ENCODE measurements at places on chromosomes 3 and 15.

- DNase-seq, result no peak
These were observed 10.3 kb upstream of the GPR160 start for GRCh38 chr3:170027233-170028102.

GRCh38 chr3:140499114-140499757 is 178.6 kb upstream of the TRIM42 start:
- no peak for DNase-seq

GRCh38 chr15:41795996-41796856 is 21.9 kb downstream of the MAPKBP1 start:
- DNase-seq, result no peak

- DNase-seq, result no peak
These were observed 634.1 kb downstream of the RBMS3 start for GRCh38 chr3:29914861-29915524.

- no peak for DNase-seq
These were observed 38.4 kb upstream of the PPP2R3A start for GRCh38 chr3:135927155-135927554.

GRCh38 chr3:46957092-46957820 is 19.3 kb downstream of the CCDC12 start:
- DNase-seq, result no peak

DNA sequence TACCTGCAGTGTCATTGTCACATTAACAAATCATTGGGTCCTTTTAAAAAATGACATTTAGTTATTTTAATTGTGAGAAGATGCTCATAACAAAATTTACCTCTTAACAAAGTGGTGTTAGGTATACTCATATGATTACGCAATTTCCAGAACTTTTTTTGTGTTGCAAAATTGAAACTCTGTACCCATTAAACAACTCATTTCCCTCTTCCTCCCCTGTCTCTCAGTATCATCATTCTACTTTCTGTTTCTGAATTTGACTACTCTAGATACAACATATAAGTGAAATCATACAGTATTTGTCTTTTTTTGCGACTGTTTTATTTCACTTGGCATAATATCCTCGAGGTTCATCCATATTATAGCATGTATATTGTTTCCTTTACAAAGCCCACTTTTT is 58.7 kb upstream of the CHST2 start:
- no peak for DNase-seq

- DNase-seq, result no peak
These were observed 109.7 kb downstream of the POLQ start for GRCh38 chr3:121436074-121436473.

- DNase-seq, result no peak
These were observed 15.7 kb upstream of the ESYT3 start for GRCh38 chr3:138418601-138419206.

DNA sequence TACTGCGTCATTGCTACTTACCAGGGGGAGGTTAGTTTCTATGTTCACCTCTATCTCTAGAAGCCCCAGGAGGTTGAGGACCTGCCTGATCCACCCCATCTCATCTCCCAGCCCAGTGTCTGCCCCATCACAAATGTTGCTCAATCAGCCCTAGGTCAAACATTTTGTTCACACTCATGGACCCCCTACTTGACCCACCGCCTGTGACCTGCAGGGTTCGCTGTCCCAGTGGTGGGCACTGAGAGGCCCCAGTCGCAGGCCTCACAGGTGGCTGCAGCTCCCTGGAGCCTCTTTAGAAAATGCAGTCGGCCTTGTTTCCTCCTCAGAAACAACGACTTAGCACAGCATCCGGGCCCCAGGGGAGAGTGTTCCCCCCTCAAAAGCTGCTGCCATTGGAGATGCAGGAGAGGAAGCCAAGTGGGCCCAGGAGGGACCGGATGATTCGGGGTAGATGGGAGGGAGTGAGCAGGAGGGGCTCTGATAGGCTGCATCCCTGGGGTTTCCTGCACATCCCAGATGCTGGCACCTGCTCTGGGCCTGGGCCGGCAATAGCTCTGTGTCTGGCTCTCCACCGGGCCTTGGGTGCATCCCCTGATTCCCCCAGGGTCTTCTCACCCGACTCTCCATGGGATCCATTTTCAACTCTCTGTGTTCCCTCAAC is 18.4 kb upstream of the INSYN1 start:
- no peak for DNase-seq

DNA sequence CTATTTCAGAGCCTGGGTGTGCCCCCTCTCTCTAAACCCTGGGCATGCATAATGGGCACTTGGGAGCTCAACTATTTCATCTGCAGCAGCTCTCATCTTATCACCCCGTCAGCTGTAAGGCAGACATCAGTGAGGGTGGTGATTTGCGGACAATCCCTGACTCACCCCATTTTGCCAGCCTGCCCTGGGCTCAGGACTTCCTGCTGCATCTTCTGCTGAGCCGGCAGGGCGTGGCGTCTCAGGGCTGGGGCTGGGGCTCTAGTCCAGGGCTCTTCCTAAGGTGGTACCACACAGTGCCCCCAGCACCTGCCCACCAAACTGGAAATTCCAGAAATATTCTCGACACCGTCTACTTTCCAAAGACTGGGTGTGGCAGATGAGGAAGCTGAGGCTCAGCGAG is 925 bp upstream of the PSTPIP1 start:
- no peak for DNase-seq

GRCh38 chr3:46695177-46695961 is 1.9 kb upstream of the ALS2CL start:
- no peak for DNase-seq

DNA sequence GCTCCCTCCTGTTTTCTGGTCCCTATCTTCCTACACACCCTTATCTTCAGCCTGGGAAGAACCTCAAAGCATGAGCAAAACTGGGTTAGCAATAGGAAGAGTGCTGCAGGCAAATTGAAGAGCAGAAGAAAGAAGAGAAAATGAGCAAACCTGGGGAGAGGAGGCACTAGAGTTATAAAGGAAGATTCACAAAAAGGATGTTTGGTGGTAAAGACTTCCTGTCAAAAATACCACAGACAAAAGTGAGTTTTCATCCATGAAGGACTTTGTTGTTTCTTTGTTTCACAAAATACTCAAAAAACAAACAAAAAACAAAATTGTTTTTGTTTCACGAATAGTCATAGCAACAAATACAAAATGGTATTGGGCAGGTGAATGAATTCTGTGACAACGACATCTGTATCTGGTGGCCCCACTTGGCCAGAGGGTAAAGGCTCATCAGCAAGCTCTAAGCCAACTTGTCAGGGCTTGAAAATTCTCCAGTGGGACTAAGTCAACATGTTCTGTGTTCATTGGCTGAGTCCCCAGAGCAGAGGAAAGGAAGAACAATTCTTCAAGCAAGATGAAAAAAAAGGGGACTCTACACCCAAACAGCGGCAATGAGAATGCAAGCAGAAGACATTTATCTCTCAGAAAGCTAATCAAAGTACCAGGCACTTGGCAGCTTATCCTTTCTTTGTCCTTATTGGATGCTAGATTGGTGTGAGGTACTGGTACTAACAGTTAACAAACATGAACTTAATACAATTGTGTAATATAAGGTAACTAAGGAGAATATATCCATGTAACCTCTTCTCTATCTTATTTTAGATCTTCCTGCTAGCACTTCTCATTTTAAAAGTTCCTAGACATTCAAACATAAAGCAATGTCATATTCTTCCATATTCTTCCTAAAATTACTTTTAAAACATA is 9.7 kb downstream of the ATP8B4 start:
- no peak for DNase-seq
